Activated CD4-positive, alpha-beta T cell treated with anti-CD3 and anti-CD28 coated beads for 4 hours (primary cell): ENCODE measurements at places on chromosomes 1 and 21.

- DNase-seq: no peak
These were observed 52.2 kb downstream of the ZBTB40 start for GRCh38 chr1:22503721-22504410.

DNA sequence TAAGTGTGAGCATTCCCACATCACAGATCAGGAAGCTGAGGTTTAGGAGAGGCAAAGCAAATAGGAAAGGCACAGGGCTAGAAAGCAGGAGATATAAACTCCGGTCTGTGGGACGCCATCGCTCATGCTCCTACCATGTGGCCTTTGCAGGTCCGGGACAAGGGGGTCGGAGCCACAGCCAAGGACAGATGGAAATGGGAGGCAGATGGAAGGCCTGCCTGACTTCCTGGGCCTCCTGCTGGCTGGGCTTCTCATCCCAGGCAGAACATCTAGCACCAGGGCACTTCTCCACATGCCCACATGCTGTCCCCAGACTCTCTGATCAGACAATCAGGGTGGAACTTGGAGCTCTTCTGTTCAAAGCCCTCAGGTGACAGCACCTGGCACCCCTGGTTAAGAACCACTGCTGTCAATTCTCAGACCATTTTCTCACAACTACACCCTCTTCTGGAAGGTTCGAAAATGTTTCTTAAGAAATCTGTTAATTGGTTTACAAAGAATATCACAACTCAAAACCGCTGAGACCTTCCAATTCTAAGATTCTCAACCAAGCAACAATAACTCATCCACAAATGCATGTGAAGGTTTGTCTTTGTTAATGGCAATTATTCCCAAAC lies 173.3 kb upstream of the EDN2 start:
- no peak for DNase-seq

DNA sequence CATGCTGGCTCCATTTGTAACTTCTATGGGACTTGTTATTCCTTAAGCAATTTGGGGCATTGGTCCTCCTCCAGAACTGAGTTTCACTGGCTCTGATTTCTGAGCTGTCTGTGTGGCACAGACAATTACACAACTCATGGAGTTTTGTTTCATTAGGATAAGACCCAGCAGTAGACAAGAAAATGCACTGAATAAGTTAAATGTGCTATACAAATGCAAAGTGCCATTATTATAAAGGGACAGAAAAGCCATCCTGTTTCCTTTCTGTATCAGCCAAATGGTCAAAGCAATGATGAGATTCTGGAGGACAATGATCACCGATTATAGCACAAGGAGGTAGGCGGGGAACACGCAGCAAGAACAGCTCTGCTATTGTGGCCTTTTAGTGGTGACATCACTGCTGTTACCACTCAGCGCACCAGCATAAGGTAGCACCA lies 81.9 kb downstream of the CNIH3 start:
- DNase-seq: no peak

GRCh38 chr1:205585835-205586785 lies 45.7 kb downstream of the ELK4 start:
- no peak for DNase-seq

- no peak for DNase-seq
These were observed 25.0 kb upstream of the CCDC27 start for GRCh38 chr1:3727042-3727824.

DNA sequence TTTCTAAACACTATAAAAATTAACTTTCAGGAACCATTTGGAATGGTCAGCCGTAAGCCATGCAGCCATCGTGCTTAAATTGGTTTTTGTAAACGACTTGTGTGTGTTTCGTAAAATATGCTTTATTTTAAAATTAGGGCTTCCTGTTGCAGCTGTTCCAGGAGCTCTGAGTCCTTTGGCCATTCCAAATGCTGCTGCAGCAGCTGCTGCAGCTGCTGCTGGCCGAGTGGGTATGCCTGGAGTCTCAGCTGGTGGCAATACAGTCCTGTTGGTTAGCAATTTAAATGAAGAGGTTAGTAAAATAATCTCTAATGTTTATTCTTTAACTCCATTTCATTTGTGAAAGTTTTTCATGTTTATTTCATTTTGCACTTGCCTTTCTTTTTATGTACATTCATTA lies 83.1 kb downstream of the PTBP2 start:
- DNase-seq: no peak

GRCh38 chr1:83850834-83851233 lies 148.1 kb downstream of the TTLL7 start:
- no peak for DNase-seq

DNA sequence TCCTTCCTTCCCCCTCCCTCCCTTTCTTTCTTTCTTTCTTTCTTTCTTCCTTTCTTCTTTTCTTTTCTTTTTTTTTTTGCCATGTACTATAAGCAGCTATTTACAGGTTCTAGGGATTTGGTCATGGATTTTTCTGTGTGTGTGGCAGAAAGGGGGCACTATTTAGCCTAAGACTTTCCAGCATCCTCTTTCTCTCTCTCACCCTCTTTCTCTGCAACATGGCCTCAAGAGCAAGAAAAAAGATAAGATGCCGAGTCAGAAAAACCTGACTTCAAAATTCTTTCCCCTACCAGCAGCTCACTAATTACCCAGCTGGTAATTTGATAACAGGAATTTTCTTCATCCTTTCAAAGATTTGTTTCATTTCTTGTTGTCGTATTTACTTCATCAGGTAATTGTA lies 458.3 kb upstream of the ADAMTS5 start:
- DNase-seq: no peak

DNA sequence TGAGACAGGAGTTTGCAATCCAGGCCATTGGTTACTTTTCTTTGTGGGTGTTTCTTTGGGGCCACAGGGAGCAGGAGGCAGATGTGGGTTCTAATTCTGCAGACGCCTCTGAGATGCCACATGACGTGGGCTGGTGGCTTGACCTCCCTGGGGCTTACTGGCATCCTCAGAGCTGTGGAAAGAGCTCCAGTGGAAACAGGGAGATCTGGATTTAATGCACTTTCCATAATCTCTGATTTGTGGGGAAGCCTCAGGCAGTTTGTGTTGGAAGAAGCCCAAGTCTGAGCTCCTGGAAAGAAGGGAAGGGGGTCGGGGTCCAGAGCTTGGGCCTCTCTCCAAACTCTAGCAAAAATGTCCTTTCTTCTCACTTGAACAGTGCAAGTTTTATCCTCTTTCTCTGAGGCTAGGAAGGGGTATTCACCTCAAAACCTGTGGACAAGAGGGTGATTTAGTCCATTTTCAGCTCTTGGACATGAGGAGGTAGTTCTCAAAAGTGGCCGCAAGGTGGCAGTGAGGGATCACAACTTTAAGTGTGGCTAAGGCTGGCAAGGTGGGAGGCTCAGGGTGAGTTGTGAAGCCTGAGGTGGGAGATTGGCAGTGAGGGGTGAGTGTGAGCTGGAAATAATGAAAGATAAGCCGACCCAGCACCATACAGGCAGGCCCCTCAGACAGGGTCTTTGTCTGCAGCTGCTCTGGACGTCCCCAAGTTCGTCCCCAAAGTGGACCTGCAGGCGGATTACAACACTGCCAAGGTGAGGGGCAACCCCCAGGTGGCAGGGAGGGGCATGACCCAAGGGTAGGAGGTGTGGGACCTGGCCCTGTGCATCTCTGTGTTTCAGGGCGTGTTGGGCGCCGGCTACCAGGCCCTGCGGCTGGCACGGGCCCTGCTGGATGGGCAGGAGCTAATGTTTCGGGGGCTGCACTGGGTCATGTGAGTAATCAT lies 9.2 kb downstream of the IKBKE start:
- DNase-seq: peak; percentile 68

GRCh38 chr1:240074422-240074821 lies 17.3 kb upstream of the FMN2 start:
- no peak for DNase-seq

DNA sequence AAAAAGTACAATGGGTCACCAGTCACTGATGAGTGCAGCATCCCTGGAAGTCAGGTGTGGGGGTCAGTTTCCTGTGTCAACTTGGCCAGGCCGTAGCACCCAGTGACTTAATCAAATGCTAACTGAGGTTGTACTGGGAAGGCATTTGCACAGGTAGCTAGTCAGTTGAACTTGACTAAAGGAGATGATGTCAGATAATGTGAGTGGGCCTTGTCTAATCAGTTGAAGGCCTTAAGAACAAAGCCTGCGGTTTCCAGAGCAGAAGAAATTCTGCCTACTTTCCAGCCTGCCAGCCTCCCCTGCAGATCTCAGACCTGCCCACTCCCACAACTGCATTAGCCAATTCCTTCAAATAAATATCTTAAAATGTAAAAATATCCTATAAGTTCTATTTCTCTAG lies 57.1 kb downstream of the ERG start:
- DNase-seq: no peak

DNA sequence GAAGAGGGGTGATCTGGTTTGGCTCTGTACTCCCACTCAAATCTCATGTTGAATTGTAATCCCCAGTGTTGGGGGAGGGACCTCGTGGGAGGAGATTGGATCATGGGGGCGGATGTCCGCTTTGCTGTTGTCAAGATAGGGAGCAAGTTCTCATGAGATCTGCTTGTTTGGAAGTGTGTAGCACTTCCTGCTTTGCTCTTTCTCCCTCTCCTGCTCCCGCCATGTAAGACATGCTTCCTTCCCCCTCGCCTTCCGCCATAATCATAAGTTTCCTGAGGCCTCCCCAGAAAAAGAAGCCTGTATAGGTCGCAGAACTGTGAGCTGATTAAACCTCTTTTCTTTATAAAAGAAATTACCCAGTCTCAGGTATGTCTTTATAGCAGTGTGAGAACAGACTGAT lies 27.9 kb downstream of the MYOM3 start:
- DNase-seq: no peak

DNA sequence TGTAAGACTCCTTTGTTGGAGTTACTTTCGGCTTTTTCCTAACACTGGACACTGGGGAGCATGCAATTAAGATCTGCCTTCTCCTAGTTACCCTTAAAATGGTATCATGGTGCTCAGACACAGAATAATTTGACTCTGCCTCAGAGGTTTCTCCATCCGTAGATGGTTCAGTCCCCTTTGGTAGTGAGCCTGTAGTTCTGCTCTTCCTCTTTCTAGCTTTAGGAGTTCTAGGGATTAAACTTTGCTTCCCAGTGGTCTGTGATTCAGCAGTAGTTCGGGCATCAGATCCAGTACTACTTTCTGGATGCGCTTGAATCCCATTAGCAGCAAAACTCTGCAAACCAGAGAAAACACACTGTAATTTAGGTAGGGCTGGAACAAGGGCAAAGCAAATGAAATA lies 1.5 kb downstream of the DNTTIP2 start:
- DNase-seq: no peak

GRCh38 chr1:201707656-201708055 lies 121.3 kb upstream of the IPO9 start:
- DNase-seq: no peak

GRCh38 chr21:19343711-19344110 lies 940.1 kb upstream of the TMPRSS15 start:
- no peak for DNase-seq

DNA sequence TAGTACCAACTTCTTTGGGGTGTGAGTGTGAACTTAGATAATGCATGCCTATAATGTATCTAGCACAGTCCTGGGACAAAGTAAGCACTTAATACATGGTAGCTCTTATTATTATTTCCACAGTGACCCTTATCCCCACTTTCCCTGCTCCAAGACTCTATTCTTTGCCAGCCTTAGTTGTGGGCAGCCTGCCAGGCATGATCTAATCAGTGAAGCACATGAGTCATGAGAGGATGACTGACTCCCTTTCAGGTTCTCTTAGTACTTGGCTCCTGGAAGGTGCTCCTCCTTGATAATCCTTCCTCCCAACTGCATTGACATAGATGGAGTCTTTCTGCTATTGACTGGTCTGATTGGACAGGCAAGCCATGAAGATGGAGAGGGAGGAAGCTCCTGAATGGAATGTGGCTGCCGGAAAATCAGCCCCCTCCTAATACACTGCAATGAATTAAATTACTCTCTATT lies 17.4 kb upstream of the GNG12 start:
- no peak for DNase-seq

DNA sequence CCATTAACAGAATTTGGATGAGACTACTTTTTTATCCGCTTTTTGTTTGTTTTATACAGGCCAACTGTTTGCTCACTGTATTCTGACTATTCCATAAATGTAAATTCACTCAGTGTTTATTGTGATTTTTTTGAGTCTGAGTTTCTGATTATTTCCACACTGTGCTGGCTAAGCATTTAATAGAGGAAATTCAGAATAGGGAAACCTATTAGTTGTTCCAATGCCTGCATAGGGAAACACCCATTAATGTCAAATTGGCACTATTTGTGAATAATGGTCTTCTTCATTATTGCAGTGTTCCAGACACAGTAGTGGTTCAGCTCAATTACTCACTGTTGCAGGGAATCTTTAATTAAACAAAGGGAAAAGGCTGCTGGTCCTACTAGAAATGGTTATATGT lies 174.7 kb upstream of the SGIP1 start:
- DNase-seq: no peak
